T-helper 1 cell treated with Interleukin-12 subunit alpha and Interleukin-12 subunit beta and Interleukin-4 antibody, amounts not matched to agents 30 ng/mL and 1 ng/mL, for 36 hours (primary cell): ENCODE measurements at places on chromosomes 12 and 14. TPM values are rescaled to one million over a fixed set of nuclear protein-coding genes. Genes with fewer than 3 reads are reported as not detected.

RNF212B gene
- total RNA-seq: not detected in 2 replicates

MMP19 gene
- total RNA-seq: 0.12 TPM in 1 of 2 replicates, not detected in the other

GLIPR1 gene
- 37.2 and 37.5 TPM in 2 replicates for total RNA-seq

DNAI7 gene
- not detected in 2 replicates for total RNA-seq

HVCN1 gene
- total RNA-seq: 8.9 and 10.6 TPM in 2 replicates

KRT77 gene
- not detected in 2 replicates for total RNA-seq
